ENCODE measurements at places on chromosomes 6 and 20.

GRCh38 chr6:24861934-24862333 is 63.2 kb upstream of the ARMH2 start:
- DNase-seq = no peak

- no peak for DNase-seq
Measured at GRCh38 chr6:37454420-37455140, 21.6 kb downstream of the CMTR1 start.

DNA sequence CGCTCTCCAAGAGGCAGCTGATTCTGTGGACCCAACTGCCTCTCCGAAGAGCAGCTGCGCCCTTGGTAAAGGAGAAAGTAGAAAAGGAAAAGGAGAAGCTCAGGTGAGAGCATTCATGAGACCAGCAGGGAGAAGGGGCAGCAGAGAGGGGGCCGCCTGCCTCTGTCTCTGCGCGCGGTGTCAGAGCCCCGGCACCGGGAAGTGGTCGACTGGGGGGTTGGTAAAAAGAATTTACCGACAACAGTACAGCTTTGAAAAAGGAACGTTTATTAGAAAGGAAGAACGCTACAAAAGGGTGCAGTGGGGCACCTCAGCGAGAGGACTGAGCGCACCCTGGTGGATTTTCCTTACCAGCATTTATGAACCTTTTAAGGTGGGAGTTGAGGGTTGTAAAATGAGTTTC is 61.9 kb downstream of the GPR6 start:
- peak; percentile 11 for DNase-seq

DNA sequence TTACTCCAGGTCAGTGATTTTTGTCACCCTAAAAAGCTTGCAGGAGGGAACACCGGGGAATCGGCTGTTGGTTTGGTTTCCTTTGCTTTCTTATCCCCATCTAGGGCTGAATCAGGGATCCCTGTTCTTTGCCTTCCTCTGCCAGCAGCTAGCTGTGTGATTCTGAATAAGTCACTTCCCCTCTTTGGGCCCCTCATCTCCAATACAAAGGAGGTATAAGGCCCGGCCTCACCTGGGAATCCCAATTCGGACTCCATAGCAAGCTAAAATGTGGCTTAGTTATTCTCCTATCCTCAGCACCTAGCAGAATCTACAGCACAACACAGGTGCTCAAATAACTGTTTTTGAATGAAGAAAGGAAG is 18.5 kb upstream of the ARMC12 start:
- DNase-seq = no peak

DNA sequence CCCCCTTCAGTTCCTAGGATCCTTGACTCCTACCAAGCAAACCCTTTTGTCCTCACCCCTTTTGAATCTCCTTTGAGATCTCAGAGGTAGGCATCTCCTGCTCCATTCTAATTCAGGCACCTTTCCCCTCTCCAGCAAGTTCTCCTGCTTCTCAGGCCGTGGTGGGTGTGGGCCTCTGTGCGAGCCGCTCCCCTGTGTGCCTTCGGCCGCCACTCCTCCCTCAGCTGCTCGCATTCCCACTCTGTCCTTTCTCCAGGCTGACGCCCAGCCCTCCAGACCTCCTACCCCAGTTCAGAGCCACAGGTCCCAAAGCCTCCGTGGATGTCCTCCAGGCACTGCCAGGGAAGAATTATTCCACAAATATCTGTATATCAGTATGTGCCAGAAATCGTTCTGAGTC is 19.7 kb upstream of the RPS6KA2 start:
- no peak for DNase-seq

DNA sequence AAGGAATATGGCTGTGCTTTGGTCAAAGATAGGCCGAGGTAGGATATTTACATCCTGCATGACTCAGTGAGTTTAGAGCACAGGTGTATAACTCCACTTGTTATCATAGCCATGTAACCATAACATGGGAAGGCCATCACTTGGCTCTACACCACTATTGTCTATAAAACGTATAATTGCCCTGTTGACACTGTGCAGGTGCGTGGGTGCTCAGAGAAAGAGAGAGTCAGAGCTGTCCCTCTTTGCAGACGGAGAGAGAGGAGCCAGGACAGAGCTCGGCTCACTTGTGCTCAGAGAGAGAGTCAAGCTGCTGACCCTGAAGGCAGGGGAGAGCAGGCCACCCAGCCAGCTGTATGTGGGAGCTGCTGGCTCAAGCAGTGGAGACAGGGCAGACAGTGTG is 46.0 kb downstream of the OR2B6 start:
- no peak for DNase-seq

- DNase-seq = no peak
Measured at GRCh38 chr6:52557389-52558265, 19.2 kb downstream of the TRAM2 start.

DNA sequence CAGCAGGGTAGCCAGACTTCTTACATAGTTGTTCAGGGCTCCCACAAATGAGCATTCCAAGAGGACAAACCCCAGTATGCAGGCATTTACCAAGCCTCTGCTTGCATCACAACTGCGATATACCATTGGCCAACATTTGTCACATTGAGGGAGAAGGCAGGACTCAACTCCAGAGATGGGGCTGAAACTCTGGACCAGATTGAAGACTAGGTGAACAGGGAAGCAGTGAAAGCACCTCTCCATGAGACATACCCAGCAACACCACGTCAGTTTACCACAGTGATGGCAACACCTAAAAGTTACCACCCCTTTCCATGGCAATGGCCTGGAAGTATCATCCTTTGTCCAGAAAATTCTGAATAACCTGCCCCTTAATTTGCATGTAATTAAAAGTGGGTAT is 7.9 kb upstream of the RALY start:
- DNase-seq = no peak

DNA sequence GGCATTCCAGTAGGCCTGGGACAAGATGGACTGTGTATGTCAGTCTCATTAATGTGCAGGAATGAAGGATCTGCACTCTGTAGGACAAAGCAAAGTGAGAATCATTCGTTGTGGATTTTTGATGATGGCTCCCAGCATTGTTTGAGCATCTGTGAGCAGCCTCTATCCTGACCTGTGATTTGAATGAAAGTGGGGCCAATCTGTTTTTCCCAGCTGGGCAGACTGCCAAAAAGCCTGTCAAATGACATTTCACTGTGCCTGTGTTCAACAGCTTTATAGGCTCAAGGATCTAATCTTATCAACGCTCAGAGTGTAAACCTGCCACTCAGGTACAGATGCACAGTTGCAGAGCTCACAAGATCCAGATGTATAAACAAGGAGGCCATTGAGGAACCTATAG is 86.7 kb upstream of the SYNDIG1 start:
- no peak for DNase-seq

DNA sequence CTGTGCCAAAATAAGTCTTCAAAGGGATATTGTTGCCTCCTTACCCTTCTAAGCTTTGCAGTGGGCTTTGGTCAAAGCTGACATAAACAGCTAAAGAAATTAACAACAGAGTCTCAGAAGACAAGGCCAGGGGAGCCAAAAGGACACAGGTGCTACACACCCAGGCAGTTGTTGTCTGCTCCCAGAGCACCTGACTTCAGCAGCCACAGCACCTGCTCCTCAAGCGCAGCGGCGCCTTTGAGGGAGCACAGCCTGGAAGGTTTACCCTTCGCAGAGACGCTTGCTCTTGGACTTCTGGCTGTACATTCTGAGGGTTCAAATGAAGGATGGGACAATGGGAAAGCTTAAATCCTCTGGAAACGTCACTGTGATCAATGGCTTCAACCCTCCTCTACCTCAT is 16.6 kb downstream of the B4GALT5 start:
- no peak for DNase-seq
